Mesangial cell (primary cell): ENCODE measurements at places on chromosomes 1 and 21. TPM values are rescaled to one million over a fixed set of nuclear protein-coding genes. Genes with fewer than 3 reads are reported as not detected.

Gene POU3F1
- 0.13 TPM in 1 of 2 replicates, not detected in the other for total RNA-seq

Gene SYT11
- total RNA-seq, result 12.7 and 21.8 TPM in 2 replicates

Gene HORMAD1
- not detected in 2 replicates for total RNA-seq

Gene TTC34
- 0.16 and 0.38 TPM in 2 replicates for total RNA-seq

Gene ILDR2
- total RNA-seq, result 1.3 and 4.4 TPM in 2 replicates

Gene CAPN8
- total RNA-seq, result under 0.01 TPM in 1 of 2 replicates, not detected in the other

Gene TFF2
- not detected in 2 replicates for total RNA-seq

Gene LAMTOR5
- 118 and 123 TPM in 2 replicates for total RNA-seq

Gene TRPM2
- total RNA-seq, result 1.3 and 2.1 TPM in 2 replicates

Gene GBP5
- total RNA-seq, result not detected in 2 replicates

Gene H6PD
- 14.0 and 59.1 TPM in 2 replicates for total RNA-seq

Gene LRRC3
- total RNA-seq, result 2.9 and 3.5 TPM in 2 replicates

Gene TFF3
- total RNA-seq, result 1.1 and 1.4 TPM in 2 replicates

Gene CGN
- 2.0 and 5.2 TPM in 2 replicates for total RNA-seq

Gene LYPD8
- total RNA-seq, result not detected in 2 replicates

Gene PCSK9
- total RNA-seq, result 20.0 and 20.9 TPM in 2 replicates

Gene CCDC17
- total RNA-seq, result under 0.01 and 0.89 TPM in 2 replicates

Gene LAMC2
- total RNA-seq, result 43.6 and 203 TPM in 2 replicates

Gene LGR6
- total RNA-seq, result 0.25 TPM in 1 of 2 replicates, not detected in the other

Gene ZNF695
- 0.76 and 8.6 TPM in 2 replicates for total RNA-seq

Gene LCE1D
- not detected in 2 replicates for total RNA-seq

Gene S100A16
- 433 and 734 TPM in 2 replicates for total RNA-seq

Gene LRRC38
- total RNA-seq, result 0.33 TPM in 1 of 2 replicates, not detected in the other

Gene AADACL3
- total RNA-seq, result not detected in 2 replicates

Gene FAAH
- total RNA-seq, result 3.1 and 10.8 TPM in 2 replicates

Gene ERG
- 0.13 and 0.16 TPM in 2 replicates for total RNA-seq

Gene FCRL4
- total RNA-seq, result not detected in 2 replicates

Gene CYP4Z1
- total RNA-seq, result not detected in 2 replicates

Gene MYBPH
- not detected in 2 replicates for total RNA-seq

Gene RIMS3
- 1.8 and 3.7 TPM in 2 replicates for total RNA-seq

Gene KRTAP10-4
- total RNA-seq, result not detected in 2 replicates

Gene LY9
- not detected in 2 replicates for total RNA-seq

Gene C8B
- total RNA-seq, result not detected in 2 replicates

Gene CELA2B
- not detected in 2 replicates for total RNA-seq

Gene KCNJ10
- total RNA-seq, result not detected in 2 replicates

Gene TMCC2
- total RNA-seq, result 3.0 and 5.2 TPM in 2 replicates

Gene RGS13
- total RNA-seq, result not detected in 2 replicates

Gene EPS8L3
- total RNA-seq, result not detected in 2 replicates

Gene ESPN
- 0.25 and 0.33 TPM in 2 replicates for total RNA-seq

Gene LINGO4
- not detected in 2 replicates for total RNA-seq

Gene ANKRD45
- total RNA-seq, result 0.76 TPM in 1 of 2 replicates, not detected in the other

Gene CD1E
- not detected in 2 replicates for total RNA-seq

Gene CYP4X1
- 1.4 TPM in 1 of 2 replicates, not detected in the other for total RNA-seq

Gene GPR25
- total RNA-seq, result 0.33 TPM in 1 of 2 replicates, not detected in the other

Gene CD164L2
- total RNA-seq, result 0.13 TPM in 1 of 2 replicates, not detected in the other

Gene CNIH3
- 4.2 and 4.3 TPM in 2 replicates for total RNA-seq

Gene HNRNPR
- total RNA-seq, result 39.2 and 60.5 TPM in 2 replicates
